D721Med (cell line): ENCODE measurements at places on chromosomes 13 and 19.

DNA sequence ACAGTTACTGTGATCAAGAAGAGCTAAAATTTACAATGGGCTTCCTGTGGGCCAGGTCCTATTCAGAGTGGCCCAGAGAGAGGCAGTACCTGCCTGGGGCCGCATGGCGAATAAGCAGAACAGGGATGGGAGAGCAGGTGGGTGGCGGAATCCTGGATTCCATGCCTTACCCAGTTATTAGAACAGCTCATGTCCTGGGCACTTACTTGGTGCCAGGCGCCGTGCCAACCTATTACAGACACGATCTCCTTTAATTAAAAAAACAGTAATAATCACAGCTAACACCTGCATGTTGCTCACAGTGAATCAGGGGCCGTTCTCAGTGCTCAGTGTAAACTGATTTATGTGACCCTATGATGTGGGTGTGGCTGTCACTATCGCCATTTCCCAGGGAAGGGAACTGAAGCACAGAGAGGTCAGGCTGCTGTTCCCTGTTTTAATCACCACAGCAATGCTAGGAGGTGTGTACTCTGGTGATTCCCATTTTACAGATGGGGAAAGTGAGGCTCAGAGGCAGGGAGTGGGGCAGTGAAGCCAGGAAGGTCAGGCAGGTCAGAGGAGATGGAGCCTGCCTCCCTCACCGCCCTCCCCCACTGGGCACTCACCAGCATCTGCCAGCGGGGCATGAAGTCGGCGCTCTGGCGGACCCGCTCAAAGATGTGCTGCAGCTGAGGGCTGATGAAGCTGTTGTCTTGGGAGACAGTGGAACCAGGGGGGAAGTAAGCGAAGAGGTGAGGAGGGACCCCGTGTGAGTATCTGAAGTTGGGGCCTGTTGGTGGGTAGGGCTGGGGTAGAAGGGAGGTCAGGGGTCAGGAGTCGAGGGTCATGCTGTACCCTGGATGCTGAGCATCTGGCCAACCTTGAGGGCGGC, 12.0 kb downstream of the COQ8B start:
- DNase-seq = no peak

DNA sequence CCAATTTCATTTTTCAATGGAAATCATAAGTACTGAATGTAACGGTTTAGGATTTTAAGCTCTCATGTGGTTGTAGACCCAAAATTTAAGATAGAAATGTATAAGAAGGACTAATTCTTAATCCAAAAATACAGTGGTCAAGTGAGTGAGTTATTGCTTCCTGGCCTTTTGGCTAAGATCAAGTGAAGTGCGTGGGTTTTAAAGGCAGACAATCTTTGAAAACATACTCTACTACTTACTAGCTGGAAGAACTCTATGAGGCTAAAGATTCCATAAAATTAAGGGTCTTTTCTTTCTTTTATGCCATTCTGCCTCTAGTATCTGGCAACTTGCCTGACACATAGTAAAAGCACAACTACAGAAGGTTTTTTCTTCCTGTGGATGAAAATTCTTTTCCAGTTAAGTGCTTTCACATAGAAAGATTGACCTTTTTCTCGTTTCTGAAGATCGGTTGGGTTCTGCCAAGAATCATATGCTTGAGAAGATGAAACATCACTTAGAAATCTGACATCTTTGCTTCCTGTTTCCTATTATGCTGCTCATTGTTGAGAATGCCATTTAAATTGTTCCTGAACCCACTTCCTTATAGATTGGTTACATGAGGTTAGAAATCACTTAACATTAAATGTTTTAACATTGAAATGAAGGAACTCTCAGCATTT, 26.4 kb upstream of the SCEL start:
- no peak for DNase-seq

DNA sequence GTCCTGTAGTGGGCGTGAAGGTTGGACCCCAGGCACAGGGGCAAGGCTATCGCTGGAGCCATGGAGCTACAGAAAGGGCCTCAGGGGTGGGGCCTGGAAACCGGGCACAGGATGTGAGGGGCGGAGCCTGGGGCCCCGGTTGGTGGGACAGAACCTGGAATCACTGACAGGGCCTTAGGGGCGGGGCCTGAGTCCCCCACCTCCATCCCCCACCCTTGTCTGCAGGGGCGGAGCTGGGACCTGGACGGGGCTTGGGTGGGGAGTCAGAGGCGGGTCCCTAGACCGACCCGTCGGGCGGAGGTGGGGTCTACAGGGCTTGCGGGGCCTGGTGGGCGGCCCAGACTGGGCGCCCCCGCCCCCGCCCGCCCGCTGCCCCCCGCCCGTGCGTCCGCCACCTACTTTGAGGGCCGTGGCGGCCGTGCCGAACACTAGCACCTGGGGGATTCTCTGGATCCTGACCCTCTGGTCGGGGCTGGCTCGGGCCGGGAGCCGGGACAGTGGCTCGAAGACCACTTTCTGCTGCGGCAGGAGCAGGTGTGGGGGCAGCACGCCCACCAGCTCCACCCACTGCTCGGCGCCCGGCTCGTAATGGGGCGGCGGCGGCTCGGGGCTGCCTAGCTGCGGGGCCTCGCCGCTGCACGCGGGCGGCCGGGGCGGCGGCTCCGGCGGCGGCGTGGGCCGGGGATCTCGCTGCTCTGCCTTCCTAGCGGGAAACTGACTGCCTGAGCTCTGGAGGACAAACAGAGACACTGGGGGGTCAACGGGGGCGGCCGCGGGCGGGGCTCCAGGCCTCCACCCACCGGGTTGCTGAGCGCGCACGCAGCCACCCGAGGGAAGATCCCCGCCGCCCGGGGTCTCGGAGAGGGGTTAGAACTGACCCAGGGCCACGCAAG, 26.3 kb downstream of the DCAF15 start:
- no peak for DNase-seq

- no peak for DNase-seq
Observed at GRCh38 chr13:53368948-53369347, 340.3 kb downstream of the OLFM4 start.

GRCh38 chr19:41908724-41909464, 19.4 kb downstream of the ERFL start:
- DNase-seq = no peak

DNA sequence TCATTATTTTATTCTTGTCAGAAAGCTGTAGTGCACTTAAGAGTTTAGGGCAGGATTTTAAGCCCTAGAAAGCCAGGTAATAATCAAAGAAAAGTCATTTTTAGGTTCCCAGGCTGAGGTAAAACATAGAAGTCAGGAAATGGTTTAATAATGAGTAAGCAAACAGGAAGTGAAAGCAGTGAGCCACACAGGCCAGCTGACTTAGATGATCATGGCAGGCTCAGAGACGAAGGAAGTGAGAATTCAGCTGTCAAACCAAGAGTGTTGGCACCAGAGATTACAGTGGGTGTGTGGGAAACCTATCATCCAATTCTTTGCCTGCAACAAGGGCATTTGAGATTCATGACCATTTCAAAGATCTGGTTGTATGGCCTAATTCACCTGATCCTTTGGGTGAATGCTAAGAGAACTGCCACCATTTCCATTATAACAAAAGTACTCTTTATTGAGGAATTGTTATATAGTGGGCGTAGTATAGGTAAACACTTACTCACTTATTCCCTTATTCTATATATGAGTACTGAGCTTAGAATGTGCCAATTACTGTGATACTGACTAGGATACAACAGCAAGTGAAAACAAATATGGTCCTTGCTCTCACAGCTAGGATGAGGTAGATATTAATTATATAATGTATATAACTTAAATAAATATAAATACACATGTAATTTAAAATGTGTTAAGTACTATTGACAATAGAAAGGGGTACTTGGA, 103.7 kb upstream of the EDNRB start:
- DNase-seq = no peak

DNA sequence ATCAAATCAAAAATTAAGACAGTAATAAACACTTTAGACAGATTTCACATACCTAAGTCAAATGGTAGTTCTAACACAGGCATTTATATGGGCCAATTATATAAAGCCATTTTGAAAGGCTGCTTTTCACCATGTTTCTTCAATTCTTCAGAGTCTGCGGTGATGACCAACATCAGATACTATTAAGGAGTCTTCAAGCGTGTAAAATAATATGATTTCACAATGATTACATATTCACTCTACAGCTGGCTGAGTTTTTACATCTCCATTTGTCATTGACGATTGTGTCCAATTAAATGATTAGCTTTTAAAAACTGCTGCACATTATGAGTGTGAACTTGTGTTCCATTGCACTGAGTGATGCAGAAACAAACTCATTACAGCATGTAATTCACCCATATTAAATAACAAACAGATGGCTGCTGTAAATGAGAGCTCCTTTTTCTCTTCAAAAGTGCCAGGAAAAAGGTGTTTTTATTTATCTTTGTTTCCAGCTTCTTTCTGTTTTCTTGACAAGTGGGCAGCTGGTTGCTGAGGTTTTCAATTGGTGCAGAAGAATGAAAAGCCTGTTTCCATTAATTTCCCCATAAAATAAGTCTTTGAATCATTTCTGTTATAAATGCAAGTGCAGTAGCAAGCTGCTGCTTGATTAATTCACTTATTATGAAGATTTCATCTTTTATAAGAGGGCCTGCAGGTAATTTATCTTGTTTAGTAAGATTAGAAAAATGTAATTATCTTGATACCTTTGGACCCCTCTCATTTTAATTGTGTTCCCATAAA, 676.1 kb upstream of the KLHL1 start:
- DNase-seq = no peak

GRCh38 chr19:22530042-22530441, 104.1 kb upstream of the ZNF492 start:
- DNase-seq = no peak

- DNase-seq = no peak
Observed at GRCh38 chr19:12899891-12900518, 9.0 kb downstream of the GCDH start.

DNA sequence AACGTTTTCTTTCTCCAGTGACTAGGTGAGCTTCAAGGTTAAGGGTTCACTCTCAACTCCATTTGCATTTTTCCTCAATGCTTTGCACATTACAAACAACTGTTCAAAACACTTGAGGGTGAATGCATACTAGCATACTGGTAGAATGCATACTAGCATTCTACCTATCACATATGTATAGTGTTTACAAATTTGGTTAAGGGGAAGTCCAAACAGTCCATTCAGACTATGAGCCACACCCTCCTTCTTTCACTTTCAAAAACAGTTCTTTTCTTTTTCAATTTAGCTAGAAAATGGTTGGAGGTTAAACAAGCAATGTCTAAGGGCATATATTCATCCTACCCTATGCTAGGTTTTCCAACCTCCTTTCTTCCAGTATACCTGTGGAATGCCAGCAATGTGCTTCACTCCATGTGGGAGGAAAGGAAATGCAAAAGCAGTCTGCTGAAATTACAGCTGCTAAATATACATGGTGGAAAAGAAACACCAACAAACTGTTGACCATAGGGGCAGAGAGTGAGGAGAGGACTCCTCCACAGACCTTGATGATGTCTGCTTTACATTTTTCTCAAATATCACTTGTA, 102.6 kb downstream of the DOCK9 start:
- DNase-seq = no peak

GRCh38 chr13:92938486-92939020, 288.1 kb upstream of the GPC6 start:
- no peak for DNase-seq
